ENCODE measurements at places on chromosomes 6 and 20.

DNA sequence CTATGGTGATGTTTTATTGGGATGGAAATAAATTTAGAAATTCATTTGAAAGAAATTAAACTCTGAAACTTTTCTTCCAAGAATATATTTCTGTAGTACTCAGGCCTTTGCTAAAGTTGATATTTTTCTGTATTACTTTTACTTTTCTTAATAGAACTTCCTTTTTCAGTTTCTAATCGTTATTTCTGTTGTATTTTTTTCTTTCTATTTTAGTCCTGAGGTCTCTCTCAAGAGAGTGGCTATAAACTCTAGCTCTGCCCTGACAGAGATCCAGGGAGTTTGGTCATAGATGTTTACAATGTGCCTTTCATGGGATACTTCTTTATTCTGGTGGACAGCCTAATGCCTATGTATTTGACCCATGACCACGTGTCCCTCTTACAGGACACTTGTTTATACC is 51.0 kb downstream of the OR2B6 start:
- H3K4me1 ChIP-seq: no peaks in the 10 kb centered on the region
- H3K27ac ChIP-seq: no peak overlapping the region
- no peak overlapping the region for H3K4me3 ChIP-seq
- no peaks in the 10 kb centered on the region for H3K27me3 ChIP-seq
- no peak for DNase-seq

- no peaks in the 10 kb centered on the region for H3K4me1 ChIP-seq
- H3K27me3 ChIP-seq: no peaks in the 10 kb centered on the region
- no peak for DNase-seq
These were observed 105.8 kb upstream of the SPTLC3 start for GRCh38 chr20:12902992-12903391.

- no peak overlapping the region for H3K4me3 ChIP-seq
- no peak for DNase-seq
These were observed 37.4 kb downstream of the KIAA1755 start for GRCh38 chr20:38222923-38223742.

GRCh38 chr6:26309731-26310142 is 55.3 kb upstream of the BTN3A2 start:
- no peak overlapping the region for H3K4me3 ChIP-seq
- no peak overlapping the region for H3K27ac ChIP-seq
- no peak for DNase-seq
- no peaks in the 10 kb centered on the region for H3K4me1 ChIP-seq
- H3K27me3 ChIP-seq: no peaks in the 10 kb centered on the region
- no peaks in the 10 kb centered on the region for H3K36me3 ChIP-seq

GRCh38 chr20:45985573-45985972 is 13.6 kb upstream of the ZNF335 start:
- no peak for DNase-seq
- peaks cover 8% of the 10 kb centered on the region for H3K27me3 ChIP-seq
- H3K36me3 ChIP-seq: no peaks in the 10 kb centered on the region
- no peaks in the 10 kb centered on the region for H3K4me1 ChIP-seq
- no peak overlapping the region for H3K27ac ChIP-seq
